ENCODE measurements at places on chromosomes 4 and X. TPM values are rescaled to one million over a fixed set of nuclear protein-coding genes. Genes with fewer than 3 reads are reported as not detected.

The RAPGEF2 gene
- 14.2 TPM for total RNA-seq

The TAPT1 gene
- total RNA-seq: 5.3 TPM

The RBM46 gene
- total RNA-seq: 0.27 TPM

The FSTL5 gene
- total RNA-seq: not detected

The CYLC1 gene
- total RNA-seq: not detected

The ADAM29 gene
- not detected for total RNA-seq

The ZFP42 gene
- total RNA-seq: 6.1 TPM

The TIGD2 gene
- 6.8 TPM for total RNA-seq

The DDX3X gene
- total RNA-seq: 88.2 TPM

The SSX1 gene
- not detected for total RNA-seq

The HDX gene
- total RNA-seq: 4.0 TPM

The GRIA3 gene
- 2.0 TPM for total RNA-seq

The DRD5 gene
- not detected for total RNA-seq

The BEX4 gene
- total RNA-seq: 32.5 TPM
